ENCODE measurements at places on chromosomes 1 and 21. TPM values are rescaled to one million over a fixed set of nuclear protein-coding genes. Genes with fewer than 3 reads are reported as not detected.

The PHTF1 gene
- total RNA-seq, result 9.3 TPM

The VCAM1 gene
- total RNA-seq, result 8.2 TPM

The CYP4A11 gene
- not detected for total RNA-seq

GRCh38 chr1:20182415-20182814, 3.5 kb upstream of the UBXN10 start:
- no peak for DNase-seq

- no peak for DNase-seq
Observed at GRCh38 chr1:228456252-228457016, 30.7 kb upstream of the RNF187 start.

GRCh38 chr1:169762699-169763098, 28.8 kb upstream of the SELE start:
- no peak for DNase-seq

GRCh38 chr1:51504806-51505525, 14.1 kb downstream of the EPS15 start:
- DNase-seq, result no peak

GRCh38 chr1:227728892-227729143, 6.3 kb downstream of the JMJD4 start:
- no peak for DNase-seq

GRCh38 chr1:202362212-202362611, 13.7 kb downstream of the PPP1R12B start:
- no peak for DNase-seq

Data from right cardiac atrium (tissue), 5 donors.